Testis (tissue), 5 donors: ENCODE measurements at places on chromosomes 12 and 14. TPM values are rescaled to one million over a fixed set of nuclear protein-coding genes. Genes with fewer than 3 reads are reported as not detected.

- no peak for DNase-seq
Observed at GRCh38 chr12:104134882-104135281, 3.1 kb downstream of the NFYB start.

- no peak for DNase-seq
Observed at GRCh38 chr14:84095681-84096080, 1434.3 kb upstream of the FLRT2 start.

GRCh38 chr14:60079723-60080122 is 12.0 kb upstream of the PCNX4 start:
- no peak for DNase-seq

DNA sequence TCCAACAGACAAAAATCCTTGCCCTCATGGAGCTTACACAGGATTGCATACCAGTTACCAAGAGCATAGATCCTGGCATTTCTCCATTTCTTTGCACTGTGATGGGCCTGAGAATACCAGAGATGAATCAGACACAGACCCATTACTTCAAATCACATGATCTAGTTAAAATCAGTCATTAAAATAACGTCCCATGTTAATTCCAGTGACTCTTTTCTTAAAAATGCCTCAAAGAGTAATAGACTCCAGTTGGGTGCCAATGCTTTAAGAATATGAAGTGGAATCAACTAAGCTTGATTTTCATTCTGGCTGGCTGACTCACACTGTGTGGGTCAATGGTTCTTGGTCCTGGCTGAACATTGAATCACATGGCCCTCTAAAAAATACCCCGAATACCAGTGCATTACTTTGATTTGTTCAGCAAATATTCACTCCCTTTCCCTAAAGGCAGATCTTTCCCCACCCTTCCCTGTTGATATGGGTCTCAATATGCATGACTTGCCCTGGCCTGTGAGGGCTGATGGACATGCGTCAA is 11.0 kb downstream of the ASB2 start:
- no peak for DNase-seq

DNA sequence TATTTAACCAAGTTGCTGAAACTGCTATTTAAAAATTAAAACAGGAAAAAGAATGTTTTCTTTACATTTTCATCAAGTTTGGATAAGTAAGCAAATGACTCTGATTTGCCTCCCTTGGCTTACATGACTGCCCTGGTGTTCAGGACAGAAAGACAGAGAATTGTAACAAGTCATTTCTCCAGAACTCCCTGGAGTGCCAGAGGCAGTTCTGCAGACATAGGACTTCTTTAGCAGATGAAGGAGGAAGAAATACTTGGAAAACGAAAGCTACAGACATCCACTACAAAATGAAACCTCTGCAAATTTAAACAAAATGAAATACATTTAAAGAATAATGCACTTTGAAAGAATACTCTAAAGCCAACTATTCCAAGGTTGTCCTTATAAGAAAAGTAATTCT is 253.9 kb downstream of the LRFN5 start:
- no peak for DNase-seq

- DNase-seq = no peak
Observed at GRCh38 chr14:67343601-67344230, 15.9 kb downstream of the ATP6V1D start.

DNA sequence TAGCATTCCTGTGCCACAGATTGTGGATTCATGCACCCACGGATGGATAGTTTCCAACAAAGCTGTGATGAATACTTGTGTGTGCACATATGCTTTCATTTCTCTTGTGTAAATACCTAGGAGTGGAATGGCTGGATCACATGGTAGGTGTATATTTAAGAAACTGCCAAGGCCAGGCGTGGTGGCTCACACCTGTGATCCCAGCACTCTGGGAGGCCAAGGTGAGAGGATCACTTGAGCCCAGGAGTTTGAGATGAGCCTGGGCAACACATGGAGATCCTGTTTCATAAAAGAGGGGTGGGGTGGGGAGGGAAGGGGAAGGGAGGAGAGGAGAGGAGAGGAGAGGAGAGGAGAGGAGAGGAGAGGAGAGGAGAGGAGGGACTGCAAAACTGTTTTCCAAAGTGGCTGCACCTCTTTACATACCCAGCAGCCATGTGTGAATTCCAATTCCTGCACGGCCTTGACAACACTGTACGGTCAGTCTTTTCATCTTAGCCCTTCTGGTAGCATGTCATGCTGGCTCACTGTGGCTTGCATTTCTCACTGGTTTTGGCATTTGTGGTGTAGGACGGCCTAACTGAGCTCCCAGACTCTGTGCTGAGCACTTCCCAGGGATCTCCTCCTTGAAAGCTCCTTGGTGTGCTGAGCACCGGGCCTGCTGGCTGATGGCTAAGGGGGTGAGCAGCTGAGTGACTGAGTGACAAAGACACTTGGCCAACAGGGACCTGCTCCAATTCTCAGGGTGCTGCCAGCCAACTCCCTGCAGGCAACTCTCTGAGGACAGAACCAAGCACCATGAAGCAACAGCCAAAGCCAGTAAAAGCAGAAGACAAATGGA is 27.9 kb downstream of the SYNE3 start:
- no peak for DNase-seq

GRCh38 chr12:78275886-78276285 is 445.2 kb downstream of the NAV3 start:
- no peak for DNase-seq

DNA sequence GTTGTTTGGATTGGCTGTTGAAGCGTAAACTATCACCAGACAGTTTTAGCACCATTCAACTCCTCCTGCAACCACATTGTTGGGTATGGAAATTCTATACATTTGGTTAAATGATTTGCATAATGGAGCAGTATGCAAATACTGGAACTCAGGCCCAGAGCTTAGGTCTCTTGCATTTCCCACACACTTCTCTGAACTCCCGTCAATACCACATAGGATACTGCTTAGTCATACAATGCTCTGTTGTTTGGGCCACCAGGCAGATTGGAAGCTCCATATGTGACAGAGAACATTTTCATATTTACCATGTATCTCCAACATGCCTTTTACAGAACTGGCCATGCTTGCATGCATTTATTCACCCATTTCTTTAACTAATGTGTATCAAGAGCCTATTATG is 78.0 kb downstream of the IFNG start:
- no peak for DNase-seq

PCED1B gene
- total RNA-seq = 47.2 TPM

CLEC4C gene
- total RNA-seq = 2.1 TPM

PFDN5 gene
- total RNA-seq = 494 TPM

RFX4 gene
- total RNA-seq = 52.7 TPM
